Activated naive CD8-positive, alpha-beta T cell treated with anti-CD3 and anti-CD28 coated beads, Interleukin-2, amount 50 U/mL, for 24 hours (primary cell): ENCODE measurements at places on chromosomes 7 and 10.

- no peak for DNase-seq
Observed at GRCh38 chr7:83957333-83957732, 237.3 kb downstream of the SEMA3A start.

DNA sequence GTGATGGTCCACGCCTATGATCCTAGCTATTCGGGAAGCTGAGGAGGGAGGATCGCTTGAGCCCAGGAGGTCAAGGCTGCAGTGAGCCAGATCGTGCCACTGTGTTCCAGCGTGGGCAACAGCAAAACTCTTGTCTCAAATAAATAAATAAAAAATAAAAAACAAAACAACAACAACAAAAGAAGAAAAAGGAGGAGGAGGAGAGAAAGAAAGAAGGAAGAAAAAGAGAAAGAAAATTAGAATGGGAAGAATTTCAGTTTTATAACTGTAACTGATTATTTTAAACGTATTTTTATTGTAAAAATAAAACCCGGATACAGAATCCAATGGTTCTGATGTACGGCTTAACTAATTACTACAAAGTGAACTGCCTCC is 37.2 kb upstream of the PSAP start:
- DNase-seq, result no peak

DNA sequence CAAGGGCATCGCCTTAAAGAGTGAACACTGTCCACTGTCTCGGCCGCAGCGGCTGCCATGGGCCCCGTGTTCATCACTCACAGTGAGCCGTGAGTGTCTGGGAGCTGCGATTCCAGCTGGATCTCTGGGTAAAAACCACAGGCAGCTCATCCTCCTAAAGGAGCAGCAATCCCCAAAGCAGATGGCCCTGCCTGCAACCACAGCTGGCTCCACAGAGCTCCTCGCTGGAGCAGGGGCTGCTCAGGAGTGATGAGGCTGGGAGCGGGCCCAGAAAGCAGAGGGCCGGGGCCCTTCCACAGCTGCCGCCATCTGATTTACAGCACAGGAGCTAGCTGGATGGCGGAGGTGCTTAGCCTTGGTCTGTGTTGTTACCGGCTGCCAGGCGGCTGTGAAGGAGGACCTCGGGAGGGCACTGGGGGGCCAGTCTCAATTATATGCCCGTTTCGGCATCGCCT is 6.6 kb upstream of the TMEM184A start:
- DNase-seq, result no peak

DNA sequence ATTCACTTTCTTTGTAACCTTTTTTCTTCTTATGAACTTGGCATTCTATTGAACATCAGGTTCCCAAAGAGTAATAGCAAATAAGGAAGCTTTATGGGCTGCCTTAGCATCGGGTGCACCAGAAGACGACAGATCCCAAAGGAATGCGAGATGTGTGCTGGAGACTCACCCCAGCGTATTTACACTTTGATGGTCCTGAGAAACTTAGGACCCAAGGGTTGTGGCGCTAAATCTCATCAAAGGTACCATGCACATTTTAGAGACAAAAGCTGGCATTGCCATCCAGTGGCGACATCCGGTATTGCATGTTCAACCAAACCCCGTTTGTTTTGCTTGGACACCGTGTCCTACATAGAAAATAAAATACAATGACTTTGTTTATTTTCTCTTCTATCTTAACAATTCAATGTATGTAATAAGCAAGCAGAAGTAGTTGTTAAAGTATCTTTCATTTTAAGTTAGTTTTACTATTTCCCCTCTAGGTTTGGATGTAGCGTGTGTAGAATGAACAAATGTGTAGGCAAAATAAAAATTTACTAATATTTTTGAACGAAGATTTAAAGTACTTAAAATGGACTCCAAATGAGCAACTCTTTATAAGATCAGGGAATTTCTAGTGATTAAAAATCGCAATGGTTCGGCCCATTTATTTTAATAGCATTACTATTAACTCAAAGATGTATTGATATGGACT is 1154.8 kb downstream of the GATA3 start:
- peak; percentile 83 for DNase-seq

DNA sequence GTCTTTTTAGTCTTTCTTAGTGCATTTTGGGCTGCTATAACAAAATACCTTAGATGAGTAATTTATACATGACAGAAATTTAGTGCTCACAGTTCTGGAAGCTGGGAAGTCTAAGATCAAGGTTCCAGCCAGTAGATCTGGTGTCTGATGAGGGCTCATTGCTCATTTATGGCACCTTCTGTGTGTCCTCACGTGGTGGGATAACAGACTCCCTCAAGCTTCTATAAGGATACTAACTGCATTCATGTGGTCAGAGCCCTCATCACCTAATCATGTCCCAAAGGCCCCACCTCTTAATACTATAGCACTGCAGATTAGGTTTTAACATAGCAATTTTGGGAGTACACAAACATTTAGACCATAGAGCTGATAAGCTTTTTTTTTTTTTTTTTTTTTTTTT is 80.4 kb downstream of the ZNRF2 start:
- DNase-seq, result no peak

- DNase-seq, result no peak
Observed at GRCh38 chr10:68330852-68331454, 911 bp upstream of the HNRNPH3 start.

GRCh38 chr7:14739168-14739840 is 163.2 kb downstream of the DGKB start:
- DNase-seq, result no peak

- DNase-seq, result no peak
Observed at GRCh38 chr7:37916017-37916672, 472 bp downstream of the SFRP4 start.

- DNase-seq, result no peak
Observed at GRCh38 chr10:92590623-92591549, 2.0 kb upstream of the KIF11 start.

GRCh38 chr7:69827558-69827957 is 229.3 kb downstream of the AUTS2 start:
- DNase-seq, result no peak
